Activated T-cell treated with anti-CD3 and anti-CD28 coated beads, Interleukin-2, amount 50 U/mL, for 24 hours (primary cell): ENCODE measurements at places on chromosomes 6 and 20.

DNA sequence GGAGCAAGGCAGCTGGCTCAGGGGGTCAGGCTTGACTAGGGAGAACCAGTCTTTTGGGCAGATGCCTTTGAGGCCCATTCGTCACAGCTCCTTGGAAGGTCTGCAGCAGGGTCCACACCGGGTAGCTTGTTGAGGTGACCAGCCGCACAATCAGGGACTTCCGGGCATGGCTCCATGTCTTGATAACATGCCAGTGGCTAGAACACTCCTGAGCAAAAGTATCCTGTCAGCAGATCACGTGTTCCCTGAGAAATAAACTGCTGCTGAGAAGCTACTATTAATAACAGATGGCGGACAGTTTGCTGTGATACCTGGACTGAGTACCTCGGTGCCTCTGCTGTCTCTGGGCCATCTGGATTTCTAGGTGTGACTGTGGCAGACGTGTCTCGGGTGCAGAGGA is 235.9 kb downstream of the PRKN start:
- DNase-seq: no peak

GRCh38 chr6:110617057-110617456 is 140.6 kb upstream of the SLC22A16 start:
- DNase-seq: no peak

GRCh38 chr6:26307850-26308249 is 57.1 kb upstream of the BTN3A2 start:
- no peak for DNase-seq

DNA sequence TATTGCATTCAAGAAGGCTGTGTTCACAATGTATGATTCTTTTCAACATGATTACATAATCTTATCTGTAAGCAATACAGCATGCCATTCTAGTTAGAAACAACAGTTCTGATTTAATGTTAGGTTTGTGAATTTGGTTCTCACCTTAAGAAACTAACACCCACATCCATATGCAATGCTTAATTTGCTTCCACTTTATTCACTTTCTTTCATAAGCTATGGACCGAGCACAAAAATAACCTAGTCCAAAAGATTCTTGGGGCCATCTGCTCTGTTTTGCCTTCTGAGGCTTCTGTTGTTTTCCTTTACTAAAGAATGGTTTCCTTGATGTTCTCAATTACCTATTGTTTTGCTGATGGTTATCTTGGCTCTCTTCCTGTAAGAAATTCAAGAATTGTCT is 258.2 kb downstream of the EYS start:
- no peak for DNase-seq

DNA sequence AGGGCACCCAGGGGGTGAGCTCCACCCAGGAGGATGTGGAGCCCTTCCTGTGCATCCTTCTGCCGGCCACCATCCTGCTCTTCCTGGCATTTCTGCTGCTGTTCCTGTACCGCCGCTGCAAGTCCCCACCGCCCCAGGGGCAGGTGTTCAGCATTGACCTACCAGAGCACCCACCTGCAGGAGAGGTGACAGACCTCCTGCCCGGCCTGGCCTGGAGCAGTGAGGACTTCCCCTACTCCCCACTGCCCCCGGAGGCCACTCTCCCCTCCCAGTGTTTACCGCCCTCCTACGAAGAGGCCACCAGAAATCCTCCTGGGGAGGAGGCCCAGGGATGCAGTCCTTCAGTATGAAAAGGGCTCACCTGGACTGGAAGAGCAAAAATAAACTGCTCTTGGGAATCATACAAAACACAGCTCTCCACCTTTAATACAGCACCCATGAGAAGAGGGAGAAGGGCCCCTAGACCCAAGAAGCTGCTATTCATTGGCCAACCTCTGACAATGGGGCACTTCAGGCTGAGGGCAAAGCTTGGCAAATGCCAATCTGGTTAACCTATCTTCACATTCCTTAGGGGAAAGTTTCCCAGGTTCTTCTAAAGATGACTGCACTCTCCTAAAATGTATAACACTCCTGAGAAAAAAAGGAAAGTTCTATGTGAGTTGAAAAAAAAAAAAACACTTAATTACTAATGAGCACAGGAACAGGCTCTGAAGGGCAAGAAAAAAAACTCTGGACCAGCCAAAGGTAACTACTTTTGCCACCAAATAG is 5.0 kb downstream of the SMIM28 start:
- no peak for DNase-seq

GRCh38 chr20:40848526-40848925 is 159.5 kb upstream of the MAFB start:
- no peak for DNase-seq

GRCh38 chr20:31809661-31810060 is 9.5 kb upstream of the MYLK2 start:
- no peak for DNase-seq

DNA sequence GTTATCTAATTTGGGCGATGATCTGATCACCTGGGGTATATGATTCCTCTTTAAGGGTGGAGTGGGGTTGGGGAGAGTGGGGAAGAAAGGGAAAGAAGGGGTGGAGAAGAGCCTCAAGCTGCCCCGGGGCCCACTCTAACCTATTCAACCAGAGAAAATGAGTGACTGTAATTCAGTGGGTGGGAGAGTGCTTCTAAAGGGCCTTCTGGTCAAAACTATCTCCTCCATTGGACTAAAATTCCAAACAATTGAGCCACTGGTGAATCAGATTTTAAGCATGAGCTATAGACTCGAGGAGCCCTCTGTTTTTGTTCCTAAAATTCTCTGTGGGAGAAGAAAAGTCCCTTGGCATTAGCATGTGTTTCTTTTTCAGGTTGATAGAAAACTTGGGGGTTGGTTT is 296.8 kb downstream of the CLIC5 start:
- no peak for DNase-seq

DNA sequence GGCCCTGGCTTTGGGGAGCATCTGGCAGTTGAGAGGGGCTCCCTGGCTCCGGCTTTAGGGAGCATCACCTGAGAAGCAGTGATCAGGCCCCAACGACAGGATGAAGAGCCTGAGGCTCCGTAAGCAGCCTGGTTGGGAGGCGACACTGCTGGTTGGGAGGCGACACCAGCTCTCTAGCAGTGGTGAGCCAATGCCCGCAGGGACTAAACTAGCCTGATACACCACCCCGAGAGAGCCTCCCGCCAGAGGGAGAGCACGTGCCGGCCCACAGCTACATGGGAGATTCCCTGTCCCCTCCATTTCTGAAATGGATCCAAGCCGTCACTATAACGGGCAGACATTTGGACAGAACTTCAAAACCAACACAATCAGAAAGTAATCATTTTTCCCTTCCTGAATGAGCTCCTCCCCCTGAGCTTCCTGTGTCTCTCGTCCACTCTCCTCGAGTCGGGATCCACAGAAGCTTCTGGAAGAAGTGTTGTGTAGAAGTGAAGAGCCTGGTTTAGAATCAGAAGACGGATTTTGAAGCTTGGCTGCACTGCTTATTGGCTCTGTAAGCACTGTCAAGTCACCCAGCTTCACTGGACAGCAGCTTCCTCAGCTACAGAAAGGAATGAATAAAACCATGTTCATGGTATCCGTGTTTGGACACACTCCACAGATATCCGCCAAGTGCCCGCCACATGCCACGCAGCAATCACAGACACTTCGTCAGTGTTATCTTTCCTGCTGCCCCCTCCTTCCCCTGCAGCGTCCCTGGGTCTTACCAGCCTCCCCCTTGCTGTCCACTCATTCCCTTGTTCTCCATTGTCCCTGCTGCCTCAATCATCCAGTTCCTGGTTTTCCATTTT is 199.6 kb downstream of the TTLL2 start:
- no peak for DNase-seq

DNA sequence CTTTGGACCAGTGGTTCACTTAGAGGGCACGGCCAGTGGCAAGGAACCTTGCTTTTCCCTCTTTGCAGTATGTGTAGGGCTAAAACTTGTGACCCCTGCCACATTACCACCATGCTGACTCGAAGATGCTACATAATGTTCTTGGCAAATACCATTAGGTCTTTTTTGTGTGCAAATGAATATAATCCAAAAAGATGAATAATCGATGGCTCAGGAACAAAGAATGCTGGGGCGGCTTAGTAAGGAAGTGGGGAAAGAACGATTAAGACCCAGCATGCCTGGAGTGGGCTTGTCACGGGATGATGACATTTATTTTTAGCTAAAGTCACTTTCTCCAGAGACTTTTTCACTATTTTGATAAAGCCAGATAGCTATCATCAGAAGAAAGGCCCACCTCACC is 23.1 kb downstream of the CMTR1 start:
- DNase-seq: no peak

DNA sequence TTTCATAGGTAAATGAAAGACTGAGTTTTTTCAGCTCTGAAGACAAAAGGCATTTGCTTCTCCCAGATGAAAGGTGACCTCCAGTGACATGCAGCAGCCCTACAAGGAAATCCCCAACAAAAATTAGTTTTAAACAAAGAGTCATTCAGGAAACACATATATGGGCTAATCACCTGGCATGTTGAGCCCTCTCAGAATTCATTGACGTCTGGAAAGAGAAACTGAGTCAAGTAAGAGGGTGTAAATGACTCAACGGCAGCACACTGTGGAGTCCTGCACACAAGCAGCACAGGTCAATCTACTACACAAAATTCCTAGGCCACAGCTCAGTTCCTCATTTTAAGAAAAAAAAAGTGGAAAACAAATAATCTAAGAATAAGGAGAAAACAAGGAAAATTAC is 592.3 kb downstream of the EPHA7 start:
- no peak for DNase-seq

DNA sequence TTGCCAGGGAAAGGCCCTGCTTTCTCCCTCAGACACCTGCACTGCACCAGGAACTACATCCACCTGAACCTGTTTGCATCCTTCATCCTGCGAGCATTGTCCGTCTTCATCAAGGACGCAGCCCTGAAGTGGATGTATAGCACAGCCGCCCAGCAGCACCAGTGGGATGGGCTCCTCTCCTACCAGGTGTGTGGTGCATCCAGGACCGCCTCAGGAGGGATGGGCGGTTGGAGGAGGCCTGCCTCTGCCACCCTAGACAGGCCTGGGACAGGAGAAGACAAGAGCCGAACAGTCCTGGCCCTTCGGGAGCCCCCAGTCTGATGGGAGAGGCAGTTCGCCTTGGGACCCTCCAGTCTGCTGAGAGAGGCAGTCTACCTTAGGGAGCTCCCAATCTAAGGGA is 24.2 kb downstream of the GLP1R start:
- DNase-seq: no peak

DNA sequence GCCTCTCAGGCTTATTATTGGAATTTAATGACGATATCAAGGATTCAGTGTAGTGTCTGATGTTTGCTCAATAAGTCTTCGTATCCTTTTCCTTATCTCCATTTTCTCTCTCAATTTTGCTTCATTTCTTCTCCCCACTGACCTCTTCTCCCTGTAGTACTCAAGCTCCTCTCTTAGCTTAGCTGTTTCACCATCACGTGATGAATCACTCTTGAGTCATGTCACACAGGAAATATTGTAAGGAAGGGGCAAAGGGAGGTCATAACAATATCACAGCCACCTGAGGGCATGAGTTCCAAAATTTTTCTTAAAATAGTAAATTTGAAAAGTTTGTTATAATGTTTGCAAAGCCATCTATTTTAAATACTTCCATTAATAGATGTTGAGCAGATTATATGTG is 392.2 kb upstream of the MARCKS start:
- no peak for DNase-seq

- no peak for DNase-seq
Measured at GRCh38 chr6:19599796-19600464, 237.2 kb upstream of the ID4 start.

DNA sequence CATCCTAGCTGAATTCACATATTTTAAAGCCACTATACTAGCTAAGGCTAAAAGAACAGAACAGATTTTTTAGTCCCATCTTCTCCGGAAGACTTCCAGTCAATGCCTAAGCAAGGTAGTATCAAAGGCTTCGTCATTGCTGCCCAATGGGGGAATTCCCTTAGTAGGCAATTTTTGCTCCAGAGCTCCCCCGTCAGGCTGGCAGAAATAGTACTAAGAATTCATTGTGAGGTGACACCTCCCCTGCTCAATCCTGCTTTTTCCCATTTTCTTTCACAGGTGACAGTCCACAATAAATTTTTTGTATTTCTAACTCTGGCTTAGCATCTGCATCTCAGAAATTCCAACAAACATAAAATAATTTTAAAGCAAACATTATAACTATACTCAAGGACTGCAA is 52.8 kb upstream of the SRSF6 start:
- no peak for DNase-seq

DNA sequence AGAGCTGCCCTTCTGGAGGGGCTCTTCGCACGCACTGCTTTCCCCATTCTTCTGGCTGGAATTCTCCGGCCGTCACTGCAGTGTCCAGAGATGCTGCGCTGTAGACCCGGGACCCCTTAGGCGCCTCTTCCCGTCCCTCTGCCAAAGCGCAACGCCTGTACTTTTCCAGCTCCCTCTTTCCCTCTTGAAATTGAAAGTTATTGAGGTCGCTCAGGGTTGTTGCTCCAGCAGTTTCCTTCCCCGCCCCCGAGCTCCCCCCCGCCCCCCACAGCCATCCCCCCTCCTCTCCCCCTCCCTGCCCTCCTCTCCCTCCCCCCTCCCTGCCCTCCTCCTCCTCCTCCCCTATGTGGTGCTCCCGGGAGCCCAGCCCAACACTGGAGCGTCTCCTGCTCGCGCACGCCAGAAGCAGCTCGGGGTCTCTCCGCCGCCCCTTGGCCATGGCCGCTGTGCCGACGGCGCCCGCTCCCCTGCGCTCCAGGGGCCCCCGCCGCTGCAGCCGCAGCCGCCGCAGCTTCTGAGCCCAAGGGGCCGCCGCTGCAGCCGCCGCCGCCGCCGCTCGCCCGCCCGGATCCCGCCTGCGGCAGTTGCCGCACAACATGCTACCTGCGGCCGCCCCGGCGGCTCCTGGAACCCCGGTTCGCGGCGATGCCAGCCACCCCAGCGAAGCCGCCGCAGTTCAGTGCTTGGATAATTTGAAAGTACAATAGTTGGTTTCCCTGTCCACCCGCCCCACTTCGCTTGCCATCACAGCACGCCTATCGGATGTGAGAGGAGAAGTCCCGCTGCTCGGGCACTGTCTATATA is at the start of gene RSPO3:
TSS of gene RSPO3 (plus strand) at position 374 of the 804 bp plus-strand sequence. CDS start 522 bp downstream, outside the sequence.
- DNase-seq: peak; percentile 41

DNA sequence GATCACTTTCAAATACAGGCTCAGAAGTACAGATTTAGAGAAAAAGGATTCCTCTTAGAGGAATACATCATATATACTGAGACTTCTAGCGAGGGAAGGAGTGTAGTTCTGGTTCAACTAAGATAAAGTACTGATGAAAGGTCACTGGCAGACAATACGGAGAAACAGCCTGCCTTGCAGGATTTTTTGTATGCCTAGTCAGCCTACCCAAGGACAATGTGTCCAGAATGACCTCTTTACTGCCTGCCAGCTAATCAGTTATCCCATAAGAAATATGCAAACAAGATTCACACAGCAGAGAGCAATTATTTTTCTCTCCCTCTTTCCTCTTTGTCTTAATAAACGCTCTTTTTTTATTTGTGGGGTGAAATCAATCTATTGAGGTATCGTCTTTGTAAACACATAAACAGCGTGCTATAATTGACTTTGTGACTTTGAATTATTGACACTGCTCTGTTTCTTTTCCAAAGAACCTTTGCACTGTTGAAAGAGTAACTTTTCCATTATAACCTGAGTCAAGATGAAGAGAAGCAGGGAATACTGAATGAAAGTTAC is 1.4 kb upstream of the TSPYL4 start:
- DNase-seq: no peak

- no peak for DNase-seq
Measured at GRCh38 chr6:56988145-56988544, 33.2 kb downstream of the BEND6 start.

GRCh38 chr6:93196406-93196970 is 222.9 kb downstream of the EPHA7 start:
- DNase-seq: no peak
